ENCODE measurements at places on chromosomes 7 and 10.

DNA sequence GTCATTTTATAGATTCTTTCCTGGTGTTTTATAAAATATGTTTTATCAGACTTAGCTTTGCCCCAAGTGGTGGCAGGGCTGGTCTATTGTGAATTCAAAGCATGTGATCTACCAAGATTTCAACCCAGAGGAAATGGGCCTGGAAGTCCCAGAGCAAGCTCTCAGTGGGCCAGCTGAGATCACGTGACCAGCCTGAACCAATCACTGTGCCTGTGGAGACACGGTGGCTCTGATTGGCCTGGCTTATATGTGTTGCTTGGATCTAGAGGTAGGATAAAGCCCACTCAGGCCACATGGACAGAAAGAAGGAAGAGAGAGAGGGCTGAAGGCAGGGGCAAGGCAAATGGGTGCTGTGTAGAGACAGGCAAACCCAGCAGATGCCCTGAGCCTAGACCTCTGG lies 65.5 kb upstream of the GATA3 start:
- no peak for DNase-seq

DNA sequence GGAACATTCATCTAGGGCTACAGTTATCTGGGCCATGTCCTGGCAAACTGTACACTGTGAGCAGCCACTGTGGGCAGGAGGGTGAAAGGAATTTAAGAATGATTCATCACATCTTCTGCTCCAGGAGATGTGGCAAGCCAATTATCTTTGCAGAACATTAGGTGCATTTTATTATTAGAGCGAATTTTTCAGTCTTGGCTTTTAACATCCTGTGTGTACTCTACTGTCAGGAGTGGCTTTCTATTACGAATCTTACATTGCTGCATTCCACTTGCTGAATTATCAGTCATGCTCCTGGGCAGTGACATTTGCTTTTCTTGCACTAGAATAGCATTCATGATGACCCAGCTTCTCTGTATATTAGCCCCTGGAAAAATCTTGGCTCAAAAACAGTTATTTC lies 109.2 kb upstream of the TARP start:
- no peak for DNase-seq

DNA sequence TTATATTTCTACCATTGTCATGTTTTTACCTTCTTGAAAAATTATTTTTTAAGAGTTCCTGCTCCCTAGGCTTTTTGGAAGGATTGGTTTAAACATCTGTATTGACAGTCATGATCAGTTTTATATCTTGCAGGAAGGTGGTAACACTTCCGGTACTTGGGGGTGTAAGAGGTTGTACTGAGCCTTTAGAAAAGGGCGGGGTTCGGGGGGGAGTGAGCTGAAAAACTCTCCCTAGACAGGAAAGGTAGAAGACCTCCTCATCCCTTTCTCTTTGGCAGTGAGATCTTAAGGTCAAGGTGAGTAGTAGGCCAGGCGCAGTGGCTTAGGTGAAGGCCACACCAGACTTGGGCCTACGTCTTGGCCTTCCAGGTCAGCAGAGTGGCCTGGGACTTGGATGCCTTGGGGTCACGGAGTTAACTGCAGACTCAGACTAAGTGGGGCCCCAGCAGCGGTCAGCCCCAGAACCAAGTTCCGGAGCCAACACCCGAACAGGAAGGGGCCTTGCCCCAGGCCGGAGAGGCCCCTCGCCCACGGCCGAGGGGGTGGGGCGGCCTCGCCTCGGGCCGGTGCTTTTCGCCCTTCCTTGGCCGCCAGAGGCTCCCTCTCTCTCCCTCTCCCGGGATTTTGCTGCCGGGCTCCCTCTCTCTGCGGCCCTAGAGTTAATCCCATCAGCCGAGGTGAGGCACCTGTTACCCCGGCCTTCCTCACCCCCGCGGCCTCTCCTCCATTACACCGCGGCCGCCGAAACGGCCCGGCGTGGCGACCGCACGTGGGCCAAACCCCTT lies at the start of gene PPP1R9A:
PPP1R9A (plus strand) TSS at position 569 of the 785 bp plus-strand sequence. CDS start 2,520 bp downstream, outside the sequence.
- DNase-seq, result no peak

DNA sequence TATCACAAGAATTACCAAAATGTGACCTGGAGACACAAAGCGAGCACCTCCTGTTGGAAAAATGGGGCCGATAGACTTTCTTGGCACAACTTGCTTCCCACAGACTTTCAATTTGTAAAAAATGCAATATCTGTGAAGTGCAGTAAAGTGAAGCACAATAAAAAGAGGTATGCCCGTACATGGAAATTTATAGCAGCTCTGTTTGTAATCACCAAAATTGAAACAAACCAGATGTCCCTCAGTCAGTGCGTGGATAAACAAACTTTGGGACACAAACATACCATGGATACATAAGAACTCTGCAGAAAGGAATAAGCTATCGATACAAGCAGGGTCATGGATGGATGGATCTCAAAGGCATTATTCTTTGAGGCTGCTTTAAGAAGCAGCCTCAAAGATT lies 33.6 kb downstream of the ARID5B start:
- DNase-seq, result no peak

DNA sequence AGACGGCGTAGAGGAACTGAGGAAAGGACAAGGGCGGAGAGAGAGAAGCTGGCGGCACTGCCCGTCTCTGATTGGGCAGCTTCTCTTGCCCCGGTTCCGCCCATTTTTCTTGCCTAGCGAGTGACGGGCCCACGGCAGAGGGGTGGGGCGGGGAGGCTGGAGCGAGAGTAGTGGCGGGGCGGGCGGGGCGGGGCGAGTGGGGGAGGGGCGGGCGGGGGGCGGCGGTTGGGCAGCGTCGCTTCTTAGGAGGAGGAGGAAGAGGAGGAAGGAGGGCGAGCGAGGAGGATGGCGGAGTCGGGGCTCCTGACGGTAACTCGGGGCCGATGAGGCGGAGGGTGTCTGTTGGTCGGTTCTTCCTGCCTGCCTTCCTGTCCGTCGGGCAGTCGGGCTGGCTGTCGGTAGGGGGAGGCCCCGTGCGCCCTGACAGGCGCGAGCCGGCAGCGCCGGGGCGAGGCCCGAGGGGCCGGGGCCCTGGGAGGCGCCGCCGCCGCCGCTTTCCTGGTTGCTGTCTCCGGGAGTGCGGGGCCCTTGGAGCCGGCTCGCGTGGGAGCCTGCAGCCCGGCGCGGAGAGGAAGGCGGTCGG lies at the start of gene SHOC2:
SHOC2 (plus strand) TSS at position 256 of the 583 bp plus-strand sequence. CDS start 44,755 bp downstream, outside the sequence.
- DNase-seq, result no peak

All from stimulated activated CD8-positive, alpha-beta memory T cell treated with anti-CD3 and anti-CD28 coated beads, Interleukin-2, amount 100 ng/mL, for 1 hour (primary cell).